Bone marrow (tissue), 2 donors: ENCODE measurements at places on chromosomes 13 and 19.

DNA sequence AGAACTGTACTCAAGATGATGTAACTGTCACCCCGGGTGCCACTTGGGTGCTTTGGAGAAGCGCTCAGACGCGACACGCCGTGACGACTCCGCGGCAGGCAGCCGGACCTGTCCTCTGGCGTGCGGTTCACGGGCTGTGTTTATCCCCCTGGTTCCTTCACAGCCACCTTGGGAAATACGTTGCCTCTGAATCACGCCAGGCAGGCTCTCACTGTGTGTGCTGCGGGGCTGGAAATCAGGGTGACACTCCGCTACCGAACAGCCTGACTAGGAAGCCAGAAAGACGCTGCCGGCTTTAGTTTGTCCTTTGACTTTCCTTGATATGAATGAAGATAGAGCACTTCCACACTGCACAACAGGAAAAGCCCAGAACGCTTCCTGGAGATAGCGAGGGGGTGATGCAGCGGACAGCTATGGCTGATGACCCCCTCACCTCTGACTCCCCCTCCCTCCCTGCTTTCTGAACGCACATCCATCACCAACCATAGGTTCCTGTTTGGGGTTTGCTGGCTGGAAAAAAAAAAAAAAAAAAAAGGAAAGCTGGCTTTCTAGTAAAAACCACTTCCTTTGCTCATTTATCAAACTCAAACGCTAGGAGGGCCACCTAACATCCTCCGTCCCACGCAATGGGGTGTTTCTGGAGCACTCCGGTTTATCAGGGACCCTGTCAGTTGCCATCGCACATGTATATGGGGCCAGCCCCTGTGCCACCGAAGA, 3.7 kb upstream of the GP6 start:
- no peak for DNase-seq

DNA sequence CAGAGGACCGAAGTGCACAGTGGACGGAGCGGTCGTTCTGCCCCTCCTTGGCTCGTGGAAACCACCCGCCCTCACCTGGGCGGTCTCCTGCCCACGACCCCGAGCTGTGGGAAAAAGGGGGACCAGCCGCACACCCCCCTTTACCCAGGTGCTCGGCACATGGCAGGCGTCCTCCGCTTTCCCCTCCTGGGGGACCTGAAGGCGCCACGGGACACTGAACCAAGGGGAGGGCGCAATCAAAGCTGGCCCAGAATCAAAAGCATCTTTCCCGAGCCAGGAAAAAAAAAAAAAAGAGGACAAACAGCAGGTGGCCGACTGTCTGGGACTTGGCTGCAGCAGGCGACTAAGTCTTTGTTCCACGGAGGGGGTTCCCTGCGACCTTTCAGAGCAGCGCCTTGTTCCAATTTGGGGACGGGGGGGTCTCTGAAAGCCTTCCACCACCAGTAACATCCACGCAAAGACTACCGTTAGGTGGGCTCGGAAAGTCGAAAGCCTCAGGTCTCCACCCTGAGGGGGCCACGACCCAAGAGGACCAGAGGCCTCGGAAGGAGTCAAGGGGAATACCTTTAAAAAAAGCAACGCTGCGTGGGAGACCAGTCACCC, 1.1 kb downstream of the MBD3 start:
- DNase-seq, result no peak

GRCh38 chr19:30064348-30064699, 122.3 kb downstream of the URI1 start:
- DNase-seq, result no peak

- DNase-seq, result no peak
Observed at GRCh38 chr19:41030651-41031050, 39.6 kb downstream of the CYP2B6 start.

DNA sequence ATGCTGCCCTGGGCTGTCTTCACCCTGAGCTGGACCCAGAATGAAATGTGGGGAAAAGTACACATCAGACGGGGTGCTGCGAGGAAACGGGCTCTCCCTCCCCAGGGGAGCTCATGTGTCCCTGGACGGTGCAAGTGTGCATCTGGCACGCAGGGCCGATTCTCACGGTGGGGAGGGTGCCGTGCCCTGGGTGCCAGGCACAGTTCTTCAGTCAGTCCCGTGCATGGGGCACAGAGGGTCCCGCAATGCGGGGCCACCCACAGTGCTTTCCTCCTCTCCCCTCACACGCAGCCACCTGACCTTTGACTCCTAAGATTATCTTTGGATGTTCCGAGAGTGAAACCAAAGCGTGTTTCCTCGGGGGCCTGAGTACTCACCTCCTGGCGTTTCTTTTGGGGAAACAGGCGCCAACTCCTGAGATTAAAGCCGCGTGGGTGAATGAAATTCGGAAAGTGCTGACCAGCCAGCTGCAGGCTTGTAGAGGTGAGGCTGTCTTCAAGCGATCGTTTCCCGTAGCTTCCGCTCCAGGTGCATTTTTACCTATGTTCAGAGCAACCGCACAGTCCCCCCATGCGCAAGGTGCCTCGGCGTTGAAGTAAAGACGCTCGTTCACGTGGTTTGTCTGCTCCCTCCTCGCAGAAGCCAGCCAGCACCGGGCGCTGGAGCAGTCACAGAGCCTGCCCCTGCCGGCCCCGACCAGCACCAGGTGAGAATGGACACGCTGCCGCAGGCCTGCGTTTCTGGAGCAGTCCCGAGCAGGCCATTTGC, 17.5 kb upstream of the F7 start:
- DNase-seq, result no peak

DNA sequence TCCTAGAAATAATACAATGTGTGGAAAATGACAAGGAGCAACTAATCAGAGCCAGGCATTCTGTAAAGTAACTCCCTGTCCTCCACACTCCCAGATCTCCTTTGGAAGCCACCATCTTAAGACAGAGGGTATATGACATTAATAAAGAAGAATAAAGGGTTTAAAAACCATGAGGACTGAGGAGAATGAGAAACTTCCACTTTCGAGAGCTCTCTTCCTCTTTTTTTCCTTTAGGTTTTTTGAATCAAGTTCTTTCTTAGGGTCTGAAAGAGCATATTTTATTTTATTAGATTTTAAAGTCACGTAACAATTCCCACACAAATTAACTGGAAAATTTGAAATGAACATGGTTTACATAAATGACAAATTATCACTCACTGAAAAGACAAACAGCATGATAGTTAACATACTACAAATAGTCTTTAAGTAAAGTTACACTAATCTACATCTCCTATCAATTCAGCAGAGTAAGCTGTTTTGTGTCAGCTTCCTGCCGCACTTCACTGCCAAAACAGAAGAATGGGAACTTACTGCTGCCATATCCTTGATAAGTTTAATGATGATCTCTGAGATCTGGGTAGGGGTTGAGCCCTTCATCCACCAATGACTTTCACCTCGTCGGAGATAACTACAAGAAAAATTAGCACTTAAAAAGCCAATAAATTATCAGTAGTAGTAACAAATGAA, 38.6 kb upstream of the FBXL3 start:
- DNase-seq, result no peak

GRCh38 chr19:42254850-42255765, at the start of gene ERF:
TSS of gene ERF (minus strand) at chr19:42255128. CDS start at chr19:42254999, 129 bp downstream.
- DNase-seq, result peak; percentile 60

DNA sequence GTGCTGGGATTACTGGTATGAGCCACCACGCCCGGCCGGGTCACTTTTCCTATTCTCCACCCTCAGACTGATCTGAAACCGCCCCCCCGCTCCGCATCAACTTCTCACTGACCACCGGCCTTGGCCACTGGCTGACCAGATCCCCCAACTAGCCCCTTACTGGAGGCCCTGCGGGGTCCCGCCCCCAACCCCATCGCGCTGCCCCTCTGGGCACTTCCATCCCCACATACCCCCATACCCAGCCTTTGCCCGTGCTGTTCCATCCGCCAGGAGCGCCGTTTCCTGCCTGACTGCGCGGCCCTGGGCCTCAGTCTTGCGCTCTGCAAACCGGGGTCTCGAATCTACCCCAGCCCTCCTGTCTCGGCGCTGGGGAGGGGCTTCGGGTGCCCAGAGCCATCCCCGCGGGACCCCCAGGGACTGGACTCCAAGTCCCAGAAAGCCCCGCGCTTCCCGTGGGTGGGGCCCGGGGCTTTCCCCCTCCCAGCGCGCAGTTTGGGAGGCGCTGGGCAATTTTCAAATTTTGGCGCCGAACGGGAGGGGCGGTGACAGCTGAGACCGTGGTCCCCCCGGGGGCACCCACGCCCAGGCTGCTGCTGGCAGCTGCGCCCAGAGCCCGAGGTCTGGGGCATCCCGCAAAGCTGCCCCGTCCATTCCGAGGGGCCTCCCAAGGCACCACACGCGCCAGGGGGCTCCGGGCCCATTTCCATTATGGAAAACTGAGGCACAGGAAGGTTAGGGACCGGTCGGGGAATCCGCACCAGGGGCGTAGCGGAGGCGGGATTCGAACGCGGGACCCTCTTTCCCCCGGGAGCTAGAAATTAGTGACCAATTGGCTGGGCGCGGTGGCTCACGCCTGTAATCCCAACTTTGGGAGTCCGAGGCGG, 5.2 kb upstream of the LMNB2 start:
- DNase-seq, result no peak

- no peak for DNase-seq
Observed at GRCh38 chr19:48907671-48908070, 7.6 kb downstream of the NUCB1 start.

DNA sequence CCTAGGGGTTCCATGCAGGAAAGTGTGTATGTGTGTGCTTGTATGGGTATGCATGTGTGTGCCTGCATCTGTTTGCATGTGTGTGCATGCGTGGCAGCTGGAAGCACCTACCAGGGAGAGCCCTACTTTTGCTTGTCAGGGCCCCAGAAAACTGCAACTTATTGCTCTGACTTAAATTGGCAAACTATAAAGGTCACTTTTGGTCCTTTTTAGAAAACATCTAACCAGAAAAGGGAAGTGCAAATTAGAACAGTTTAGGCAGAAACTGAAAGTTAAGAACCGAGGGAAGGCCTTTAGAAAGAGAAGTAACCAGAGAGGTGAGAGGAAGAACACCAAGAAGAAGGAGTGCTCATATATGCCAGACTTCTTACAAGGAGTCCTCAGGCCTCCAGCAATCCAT, 32.5 kb downstream of the DLEU7 start:
- DNase-seq, result no peak

GRCh38 chr19:40639638-40639982, 38.4 kb downstream of the LTBP4 start:
- no peak for DNase-seq

DNA sequence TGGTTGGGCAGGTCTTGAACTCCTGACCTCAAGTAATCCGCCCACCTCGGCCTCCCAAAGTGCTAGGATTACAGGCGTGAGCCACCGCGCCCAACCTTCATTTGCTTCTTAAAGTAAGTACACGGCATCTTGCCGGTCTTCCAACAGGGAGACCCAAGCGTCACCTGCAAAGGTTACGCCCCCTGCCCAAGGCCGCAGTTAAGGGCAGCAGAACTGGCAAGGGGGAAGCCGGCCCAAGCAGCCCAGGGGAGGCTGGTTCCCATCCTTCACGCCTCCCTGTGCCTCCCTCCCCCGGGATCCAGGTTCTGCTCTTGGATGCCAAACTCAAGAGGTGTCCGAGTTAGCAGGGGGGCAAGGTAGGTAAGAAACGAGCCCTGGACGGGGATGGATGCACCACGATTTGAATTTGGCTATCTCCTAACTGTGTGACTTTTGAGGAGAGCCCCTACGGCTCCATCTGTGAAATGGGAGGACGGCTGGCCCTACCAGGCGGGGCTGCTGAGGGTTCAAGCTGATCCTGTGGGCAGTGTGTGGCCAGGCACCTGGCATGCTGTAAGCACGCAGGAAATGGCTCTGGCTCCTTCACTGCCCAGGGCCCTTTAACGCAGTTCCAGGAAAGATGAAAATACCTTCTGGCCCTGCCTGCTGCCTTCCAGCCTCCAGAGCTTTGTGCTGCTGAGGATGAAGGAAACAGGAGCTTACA, 9.0 kb downstream of the RFX1 start:
- no peak for DNase-seq

GRCh38 chr13:98821372-98822224, 69.1 kb upstream of the SLC15A1 start:
- DNase-seq, result no peak

- no peak for DNase-seq
Observed at GRCh38 chr13:61700181-61700580, 284.5 kb upstream of the PCDH20 start.

GRCh38 chr13:33017323-33017929, 1.2 kb downstream of the KL start:
- DNase-seq, result no peak

DNA sequence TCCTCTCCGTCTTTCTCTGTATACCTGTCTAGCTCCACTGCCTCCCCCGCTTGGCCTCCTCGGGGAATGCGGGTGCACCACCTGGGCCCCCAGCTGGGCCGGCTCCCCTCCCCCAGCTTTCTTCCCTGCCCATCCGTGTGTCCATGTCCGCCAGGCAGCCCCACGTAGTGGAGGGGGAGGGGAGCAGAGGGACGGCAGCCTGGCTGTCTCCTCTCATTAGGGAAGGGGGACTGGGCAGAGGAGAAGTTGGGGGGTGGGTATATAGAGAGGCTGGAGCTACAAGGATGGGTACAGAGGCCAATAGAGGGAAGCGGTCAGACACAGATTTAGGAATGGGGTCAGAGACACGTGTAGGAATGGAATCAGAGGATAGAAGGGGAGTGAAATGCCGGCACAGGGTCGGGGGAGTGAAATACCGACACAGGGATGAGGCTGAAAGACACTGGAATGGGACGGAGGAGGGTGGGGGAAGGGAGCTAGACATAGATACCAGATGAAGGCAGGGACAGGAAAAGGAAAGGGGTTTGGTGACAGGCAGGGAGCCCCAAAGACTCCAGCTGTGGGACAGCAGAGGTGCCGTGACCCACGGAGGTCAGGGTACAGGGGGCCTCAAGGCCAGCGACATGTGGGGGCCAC, 2.8 kb downstream of the NECTIN2 start:
- no peak for DNase-seq

DNA sequence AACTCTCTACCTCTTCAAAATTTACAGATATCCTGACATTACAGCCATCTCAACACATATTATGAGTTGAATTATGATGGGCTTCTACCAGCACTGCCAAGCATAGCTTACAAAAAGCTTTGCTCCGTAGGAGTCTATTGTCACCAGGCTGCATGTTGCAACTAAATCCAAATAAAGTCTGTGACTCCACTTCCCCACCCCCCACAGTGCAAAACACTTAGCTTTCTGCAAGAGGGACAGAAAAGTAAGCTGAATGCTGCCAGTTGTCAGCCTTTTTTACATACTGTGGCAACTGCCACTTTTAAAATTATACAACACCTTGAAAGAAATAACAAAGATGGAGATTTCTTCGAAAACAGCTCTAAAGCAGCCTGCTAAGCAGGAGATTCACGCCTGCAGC, 189.1 kb downstream of the FGF14 start:
- DNase-seq, result no peak

GRCh38 chr19:48342841-48343540, 17.6 kb downstream of the EMP3 start:
- DNase-seq, result no peak
